ENCODE measurements at places on chromosomes 13 and 19.

GRCh38 chr13:40271931-40272775, 394.3 kb downstream of the FOXO1 start:
- DNase-seq = no peak

DNA sequence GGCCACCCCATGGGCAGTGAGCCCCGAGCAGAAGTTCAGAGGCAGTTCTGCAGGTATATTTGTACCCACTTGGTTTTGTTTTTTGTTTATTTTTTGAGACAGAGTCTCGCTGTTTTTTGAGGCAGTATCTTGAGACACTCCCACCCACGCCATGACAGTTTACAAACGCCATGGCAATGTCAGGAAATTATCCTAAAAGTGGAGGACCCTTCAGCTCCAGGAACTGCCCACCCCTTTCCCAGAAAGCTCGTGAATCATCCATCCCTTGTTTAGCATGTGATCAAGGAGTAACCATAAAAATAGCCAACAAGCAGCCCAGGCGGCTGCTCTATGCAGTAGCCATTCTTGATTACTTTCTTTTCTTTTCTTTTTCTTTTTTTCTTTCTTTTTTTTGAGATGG, 41.0 kb downstream of the CELF5 start:
- no peak for DNase-seq

- no peak for DNase-seq
Observed at GRCh38 chr19:31943191-31943661, 402.2 kb upstream of the ZNF507 start.

GRCh38 chr13:32044446-32044845, 12.9 kb downstream of the FRY start:
- DNase-seq = no peak

DNA sequence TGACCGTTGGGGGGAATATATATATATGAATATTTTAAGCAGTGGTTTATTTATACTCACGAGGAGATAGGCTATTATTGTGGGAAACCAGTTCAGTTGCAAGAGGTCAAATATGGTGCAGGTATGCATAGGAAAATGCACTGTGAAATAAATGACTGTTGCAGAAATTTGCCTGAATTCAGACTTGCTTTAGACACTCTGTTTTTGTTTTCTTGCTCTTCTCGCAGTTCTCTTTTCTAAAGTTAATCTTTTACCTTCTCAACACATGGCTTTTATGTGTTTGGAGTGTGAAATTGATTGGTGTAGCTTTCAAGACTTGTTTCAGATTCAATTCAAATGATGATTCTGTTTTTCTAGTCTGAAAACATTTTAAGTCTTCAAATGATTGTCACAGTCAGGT, 109.7 kb downstream of the LRCH1 start:
- no peak for DNase-seq

DNA sequence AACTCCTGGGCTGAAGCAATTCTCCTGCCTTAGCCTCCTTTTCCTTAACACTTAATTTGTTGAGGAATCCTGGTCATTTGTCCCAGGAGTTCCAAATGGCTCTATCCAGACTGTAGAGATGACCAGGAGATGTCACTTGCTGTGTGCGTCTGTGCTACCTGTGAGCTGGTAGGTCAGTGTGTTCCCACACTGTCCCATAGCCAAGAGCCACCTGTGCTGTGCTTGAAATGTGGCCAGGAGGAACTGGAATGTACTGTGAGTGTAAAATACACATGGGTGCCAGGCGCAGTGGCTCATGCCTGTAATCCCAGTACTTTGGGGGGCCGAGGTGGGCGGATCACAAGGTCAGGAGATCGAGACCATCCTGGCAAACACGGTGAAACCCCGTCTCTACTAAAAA, 29.4 kb upstream of the KDM4B start:
- DNase-seq = no peak

- no peak for DNase-seq
Observed at GRCh38 chr19:45450012-45450333, 17.8 kb upstream of the FOSB start.

DNA sequence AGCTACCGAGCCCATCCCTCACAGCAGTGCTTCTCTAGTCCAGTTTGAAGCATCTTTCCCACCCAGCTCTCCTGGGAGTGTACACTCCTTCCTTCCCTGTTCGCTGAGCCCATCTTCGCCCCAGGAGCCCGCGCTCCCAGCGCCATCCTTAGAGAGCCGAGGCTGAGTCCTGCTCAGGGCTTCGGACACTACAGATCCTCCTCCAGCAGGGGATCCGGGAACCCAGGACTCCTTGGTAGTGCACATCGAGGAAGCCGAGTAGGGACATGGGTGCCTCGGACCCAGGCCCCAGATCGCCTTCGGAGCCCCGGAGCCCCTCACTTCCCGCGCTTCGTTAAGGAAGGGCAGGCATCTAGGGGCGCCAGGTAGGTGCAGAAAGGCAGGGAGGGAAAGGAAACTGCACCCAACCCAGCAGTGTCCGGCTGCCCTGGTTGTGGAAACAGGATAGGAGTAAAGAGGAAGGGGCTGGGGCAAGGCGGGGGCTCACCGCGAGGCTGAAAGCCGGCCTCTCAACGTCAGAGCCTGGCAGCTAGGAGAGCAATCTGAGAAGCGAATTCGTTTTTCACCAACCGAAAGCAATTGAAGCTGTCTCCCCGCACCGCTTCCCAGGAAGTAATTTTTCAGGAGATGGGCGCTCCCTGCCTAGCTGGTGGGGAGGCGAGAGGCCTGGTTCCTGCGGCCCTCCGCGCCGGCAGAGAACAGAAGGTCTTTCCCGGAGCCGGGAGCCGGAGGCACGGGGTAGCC, 1.0 kb downstream of the PDX1 start:
- no peak for DNase-seq

DNA sequence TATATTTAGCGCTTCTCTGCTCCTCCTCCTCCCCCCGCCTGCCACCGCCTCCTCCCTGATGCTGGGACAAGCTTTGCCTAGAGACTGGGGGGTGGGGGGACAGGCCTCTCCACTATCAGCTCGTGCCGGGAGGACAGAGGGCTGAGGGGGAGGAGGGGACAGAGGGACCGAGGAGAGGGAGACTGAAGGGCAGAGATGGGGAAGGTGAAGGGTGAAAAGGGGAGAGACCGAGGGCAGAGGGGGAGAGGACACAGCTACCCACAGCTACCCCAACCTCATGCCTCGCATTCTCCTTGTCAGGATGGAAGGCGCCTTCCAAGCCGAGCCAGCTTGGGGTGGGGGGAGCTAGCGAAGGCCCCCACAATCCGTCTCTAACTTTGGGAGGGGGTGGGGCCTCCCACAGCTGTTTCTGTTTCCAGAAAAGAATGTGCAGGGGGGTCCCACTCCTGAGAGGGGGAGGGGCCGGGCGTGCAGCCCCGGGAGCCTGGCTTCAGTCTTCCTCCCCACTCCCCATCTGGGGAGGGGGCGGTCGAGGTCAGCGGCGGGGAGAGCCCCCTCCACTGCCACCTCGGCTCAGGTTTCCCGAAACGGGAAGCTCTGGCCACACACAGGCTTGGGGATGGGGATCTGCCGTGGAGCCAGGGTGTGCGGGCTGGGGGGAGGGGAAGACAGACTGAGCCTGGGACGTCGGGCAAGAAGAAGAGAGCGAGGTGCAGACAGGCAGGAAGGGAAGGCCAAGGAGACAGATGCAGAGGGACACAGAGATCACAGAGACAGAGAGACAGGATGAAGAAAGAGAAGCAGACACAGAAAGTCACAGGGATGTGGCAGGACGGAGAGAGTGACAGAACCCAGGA, 1.6 kb downstream of the DACT3 start:
- no peak for DNase-seq

Measured in NCI-H187 (cell line).